ENCODE measurements at places on chromosomes 13 and 19. TPM values are rescaled to one million over a fixed set of nuclear protein-coding genes. Genes with fewer than 3 reads are reported as not detected.

The CLEC11A gene
- total RNA-seq = 2.8 TPM

The GZMM gene
- 0.33 TPM for total RNA-seq

The HCN2 gene
- 0.30 TPM for total RNA-seq

The KIR2DL3 gene
- not detected for total RNA-seq

The KLK3 gene
- not detected for total RNA-seq

- DNase-seq = no peak
Observed at GRCh38 chr13:69565334-69565733, 542.3 kb upstream of the ATXN8OS start.

DNA sequence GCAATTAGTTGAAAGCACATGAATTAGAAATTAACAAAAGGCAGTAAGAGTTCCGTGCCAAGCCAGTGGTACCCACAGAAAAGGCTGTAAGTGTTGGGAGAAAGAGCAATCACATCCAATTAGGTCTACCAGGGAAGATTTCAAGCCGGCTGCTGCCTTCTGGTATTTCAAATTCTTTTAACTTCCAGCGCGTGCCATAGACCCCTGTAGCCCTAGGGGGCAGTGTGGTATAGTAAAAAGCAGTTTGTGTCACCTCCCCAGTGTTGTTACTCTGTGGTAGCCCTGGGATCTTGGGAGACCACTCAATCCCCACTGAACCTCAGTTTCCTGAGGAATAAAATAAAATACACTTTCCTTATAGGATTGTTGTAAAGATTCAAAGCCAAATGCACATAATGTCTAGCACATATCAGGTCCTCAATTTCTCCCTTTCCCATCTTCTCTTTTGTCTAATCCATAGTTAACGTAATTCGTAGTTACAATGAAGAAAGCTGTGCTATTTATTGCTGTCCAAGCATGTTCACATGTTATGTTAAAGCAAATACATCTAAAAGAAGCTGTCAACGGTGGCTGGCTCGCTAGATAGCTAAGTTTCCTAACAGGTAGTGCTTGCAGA, 230.2 kb downstream of the TDRD3 start:
- DNase-seq = no peak

DNA sequence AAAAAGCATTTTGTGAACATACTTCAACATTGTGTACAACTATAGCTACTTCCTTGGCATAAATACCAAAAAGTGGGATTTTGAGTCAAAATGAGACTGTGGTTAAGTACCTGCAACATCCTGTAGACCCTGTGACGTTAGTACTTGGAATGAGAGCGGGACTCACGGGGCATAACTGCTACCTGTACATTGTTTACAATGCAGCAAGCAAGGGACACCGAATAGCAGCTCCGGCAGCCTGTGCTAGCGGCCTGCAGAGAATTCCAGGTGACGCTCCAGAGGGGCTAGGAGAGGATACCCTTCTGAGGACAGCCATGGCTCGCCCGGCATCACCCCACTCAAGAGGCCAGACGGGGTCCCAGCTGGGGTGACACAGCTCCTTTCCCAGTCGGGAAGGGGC, 824 bp upstream of the ZNF331 start:
- DNase-seq = no peak

GRCh38 chr13:27053902-27054595, 117.6 kb downstream of the USP12 start:
- no peak for DNase-seq

DNA sequence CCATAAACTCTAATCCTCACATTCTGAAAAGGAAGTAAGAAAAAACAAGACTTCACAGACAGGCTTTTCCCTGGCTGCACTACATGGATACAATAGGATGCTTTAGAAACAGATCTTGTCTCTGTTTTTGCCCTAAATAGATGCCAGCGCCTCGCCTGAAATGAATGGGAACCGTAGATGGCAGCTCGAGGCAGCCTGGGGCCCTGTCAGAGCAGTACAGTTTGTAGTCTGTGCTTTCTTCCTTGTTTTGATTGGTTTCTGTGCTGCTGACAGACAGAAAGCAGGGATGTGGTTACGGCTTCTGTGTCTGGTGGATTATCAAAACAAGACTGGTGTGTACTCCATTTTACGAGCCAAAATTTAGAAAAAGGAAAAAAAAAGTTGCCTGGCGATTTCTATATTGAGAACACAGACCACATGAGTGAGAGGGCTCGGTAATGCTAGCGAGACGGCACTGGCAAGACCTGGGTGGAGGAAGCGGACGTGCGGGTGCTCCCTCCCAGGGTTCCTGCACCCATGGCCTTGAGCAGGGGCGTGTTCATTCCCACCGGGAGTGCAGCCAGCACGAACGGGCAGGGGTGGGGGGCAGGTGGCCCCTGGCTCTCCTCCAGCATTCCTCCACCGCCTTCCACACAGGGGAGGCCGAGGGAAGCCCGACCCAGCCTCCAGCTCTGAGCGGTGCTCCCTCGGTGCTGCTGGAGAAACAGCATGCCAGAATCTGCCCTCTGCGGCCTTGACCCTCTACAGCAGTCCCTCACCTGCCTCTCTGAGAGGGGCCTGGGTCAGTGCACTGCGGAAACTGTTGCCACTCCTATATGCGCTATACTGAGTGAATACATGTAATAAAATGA, 37.6 kb upstream of the C1QTNF9 start:
- DNase-seq = peak; percentile 68

DNA sequence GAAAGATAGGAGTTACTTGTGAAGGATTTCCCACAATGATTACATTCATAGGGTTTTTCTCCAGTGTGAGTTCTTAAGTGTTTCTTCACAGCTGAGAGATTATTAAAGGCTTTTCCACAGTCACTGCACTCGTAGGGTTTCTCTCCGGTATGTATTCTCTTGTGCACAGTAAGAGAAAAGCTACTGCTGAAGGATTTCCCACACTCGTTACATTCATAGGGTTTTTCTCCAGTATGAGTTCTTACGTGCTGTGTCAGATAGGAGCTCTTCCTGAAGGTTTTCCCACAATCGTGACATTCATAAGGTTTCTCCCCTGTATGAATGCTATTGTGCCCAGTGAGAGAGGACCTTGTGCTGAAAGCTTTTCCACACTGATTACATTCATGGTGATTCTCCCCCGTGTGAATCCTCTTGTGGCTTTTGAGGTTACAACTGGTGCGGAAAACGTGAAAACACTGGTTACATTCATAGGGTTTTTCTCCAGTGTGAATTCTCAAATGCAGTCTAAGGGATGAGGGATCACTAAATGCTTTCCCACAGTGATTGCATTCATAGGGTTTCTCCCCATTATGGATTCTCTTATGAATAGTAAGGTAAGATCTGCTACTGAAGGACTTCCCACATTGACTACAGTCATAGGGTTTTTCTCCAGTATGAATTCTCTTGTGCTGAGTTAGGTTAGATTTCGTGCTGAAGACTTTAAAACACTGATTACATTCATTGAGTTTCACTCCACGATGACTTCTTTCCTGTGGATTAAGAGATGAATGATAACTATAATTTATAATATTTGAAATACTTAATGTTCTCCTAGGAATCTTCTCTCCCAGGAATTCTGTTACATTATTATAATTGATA, 20.6 kb downstream of the ZNF558 start:
- DNase-seq = no peak

DNA sequence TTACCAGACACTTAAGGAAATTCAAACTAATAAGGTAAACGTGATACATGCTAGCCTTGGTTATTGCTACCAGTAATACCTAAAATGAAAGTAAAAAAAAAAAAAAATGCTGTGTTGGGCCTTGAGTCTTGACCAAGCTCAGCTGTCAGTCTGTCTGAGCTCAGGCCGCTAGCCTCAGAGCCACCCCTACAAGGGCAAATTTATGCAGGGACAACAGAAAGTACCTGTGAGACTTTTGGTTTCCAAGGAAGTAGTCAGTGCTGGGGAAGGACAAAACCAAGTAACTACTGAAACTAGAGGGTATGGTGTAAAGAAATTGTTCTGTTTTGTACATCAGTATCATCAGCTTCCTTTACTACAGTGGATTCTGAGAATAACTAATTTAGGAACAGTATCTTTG, 134.3 kb upstream of the SLITRK5 start:
- no peak for DNase-seq

DNA sequence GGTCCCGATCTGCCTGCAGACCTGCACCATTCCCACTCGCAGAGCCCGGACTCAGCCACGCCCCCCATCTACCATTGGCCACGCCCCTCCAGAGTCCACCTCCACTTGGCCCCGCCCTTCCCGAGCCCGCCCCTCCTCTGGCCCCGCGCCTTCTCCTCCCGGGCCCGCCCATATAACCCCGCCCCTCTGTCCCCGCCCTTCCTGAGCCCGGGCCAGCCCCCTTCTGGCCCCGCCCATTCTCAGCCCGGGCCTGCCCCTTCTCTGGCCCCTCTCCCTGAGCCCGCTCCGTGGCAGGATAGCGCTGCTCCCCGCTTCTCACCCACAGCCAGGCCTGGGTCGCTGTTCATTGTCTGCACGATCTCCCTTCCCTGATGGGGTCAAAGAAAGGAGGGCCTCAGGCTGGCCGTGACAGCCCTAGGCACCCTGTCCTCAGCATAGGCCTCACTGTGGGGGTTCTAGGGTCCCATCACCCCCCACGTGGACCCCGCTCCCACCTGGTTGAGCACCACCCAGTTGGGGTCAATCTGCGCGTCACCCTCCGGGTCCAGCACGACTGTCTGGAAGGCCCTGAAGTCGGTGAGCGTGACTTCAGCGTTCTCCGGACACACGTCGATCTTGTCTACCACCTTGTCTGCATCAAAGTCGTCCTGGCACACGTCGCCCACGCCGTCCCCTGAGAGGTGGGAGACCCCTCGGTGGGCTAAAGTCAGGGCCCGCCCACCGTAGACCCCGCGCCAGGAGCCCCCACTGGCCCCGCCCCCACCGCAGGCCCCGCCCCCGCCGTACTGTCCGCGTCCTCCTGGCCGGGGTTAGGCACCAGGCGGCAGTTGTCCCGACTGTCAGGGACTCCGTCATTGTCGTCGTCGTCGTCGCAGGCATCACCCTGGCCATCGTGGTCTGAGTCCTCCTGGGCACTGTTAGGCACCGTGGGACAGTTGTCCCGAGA, 5.7 kb downstream of the COMP start:
- DNase-seq = no peak

- no peak for DNase-seq
Observed at GRCh38 chr19:45180936-45181335, 2.4 kb downstream of the BLOC1S3 start.

GRCh38 chr13:114257014-114257413, 22.3 kb downstream of the CDC16 start:
- DNase-seq = no peak

DNA sequence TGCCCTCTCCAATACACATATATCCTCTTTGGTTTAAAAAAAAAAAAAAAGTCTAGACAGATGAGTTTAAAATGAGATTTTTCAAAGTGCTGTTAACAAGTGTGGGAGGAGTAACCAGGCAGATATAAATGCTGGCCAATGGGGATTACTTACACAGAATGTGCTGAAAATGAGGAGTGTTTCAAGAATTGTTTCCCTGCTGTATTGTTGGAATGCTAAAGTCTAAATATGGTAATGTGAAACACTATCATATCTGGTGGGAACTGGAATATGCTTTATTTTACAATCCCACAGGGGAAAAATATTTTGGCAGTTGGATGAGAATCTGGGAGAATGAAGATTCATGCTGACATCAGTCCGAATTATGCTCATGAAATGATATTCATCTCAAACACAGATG, 250.7 kb downstream of the DCT start:
- no peak for DNase-seq

All from left lobe of liver (tissue), 2 donors.